ENCODE measurements at places on chromosomes 16 and 17.

DNA sequence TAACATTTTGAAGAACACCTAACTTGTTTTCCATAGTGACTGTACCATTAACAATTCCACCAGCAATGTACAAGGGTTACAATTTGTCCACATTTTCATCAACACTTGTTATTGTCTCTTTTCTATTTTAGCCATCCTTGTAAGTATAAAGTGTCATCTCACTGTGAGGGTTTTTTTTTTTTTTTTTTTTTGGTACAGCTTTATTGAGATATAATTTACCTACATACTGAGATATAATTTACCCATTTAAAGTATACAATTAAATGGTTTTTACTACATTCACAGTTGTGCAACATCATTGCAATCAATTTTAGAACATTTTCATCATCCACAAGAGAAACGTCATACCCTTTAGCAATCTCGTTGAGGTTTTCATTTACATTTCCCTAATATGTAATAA lies 17.9 kb upstream of the TMIGD1 start:
- DNase-seq = no peak
- no peaks in the 10 kb centered on the region for H3K36me3 ChIP-seq
- no peaks in the 10 kb centered on the region for H3K4me1 ChIP-seq
- H3K27ac ChIP-seq = no peak overlapping the region

GRCh38 chr16:57979006-57979585 lies 8.2 kb upstream of the CNGB1 start:
- no peak overlapping the region for H3K27ac ChIP-seq
- H3K27me3 ChIP-seq = no peaks in the 10 kb centered on the region
- H3K4me3 ChIP-seq = no peak overlapping the region

DNA sequence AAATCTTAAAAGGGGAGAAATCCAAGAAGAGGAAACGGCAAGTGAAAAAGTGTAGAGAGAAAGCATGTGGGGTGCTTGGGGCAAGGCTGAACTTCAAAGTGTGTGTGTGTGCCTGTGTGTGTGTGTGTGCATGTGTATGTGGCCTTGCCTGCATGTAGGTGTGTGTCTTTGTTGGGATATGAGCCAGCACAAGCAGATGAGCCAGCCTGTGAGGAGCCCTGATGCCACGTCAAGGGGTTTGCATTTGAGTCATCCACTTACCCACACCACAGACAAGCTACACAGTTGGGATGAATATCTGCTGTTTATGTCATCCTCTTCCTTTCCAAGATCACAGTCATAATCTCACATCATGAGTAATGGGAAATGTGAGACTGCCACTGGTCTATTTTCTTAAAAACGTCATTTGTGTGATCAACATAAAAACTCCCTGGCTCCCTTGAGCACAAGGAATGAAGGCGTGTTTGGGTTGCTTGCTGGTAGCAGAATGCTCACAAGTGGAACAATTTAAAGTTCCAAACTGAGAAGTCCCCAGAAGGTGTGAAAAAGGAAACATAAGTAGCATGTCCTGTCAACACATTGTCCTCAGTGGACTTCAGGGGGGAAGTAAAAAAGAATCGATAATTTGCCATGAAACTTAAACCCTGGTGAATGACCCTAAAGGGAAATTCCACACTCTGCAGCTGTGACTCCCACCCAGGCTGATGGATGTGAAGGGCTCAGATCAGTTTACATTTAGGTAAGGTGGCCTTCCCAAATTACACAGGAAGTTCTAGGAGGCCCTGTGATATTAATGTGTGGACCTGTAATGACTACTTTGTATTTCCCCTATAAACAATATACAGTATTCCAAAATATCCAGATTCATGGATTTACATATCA lies 14.7 kb downstream of the KCTD19 start:
- no peak for DNase-seq
- no peaks in the 10 kb centered on the region for H3K36me3 ChIP-seq
- no peaks in the 10 kb centered on the region for H3K4me1 ChIP-seq
- H3K27me3 ChIP-seq = no peaks in the 10 kb centered on the region
- H3K27ac ChIP-seq = peak overlapping the region; percentile 73

DNA sequence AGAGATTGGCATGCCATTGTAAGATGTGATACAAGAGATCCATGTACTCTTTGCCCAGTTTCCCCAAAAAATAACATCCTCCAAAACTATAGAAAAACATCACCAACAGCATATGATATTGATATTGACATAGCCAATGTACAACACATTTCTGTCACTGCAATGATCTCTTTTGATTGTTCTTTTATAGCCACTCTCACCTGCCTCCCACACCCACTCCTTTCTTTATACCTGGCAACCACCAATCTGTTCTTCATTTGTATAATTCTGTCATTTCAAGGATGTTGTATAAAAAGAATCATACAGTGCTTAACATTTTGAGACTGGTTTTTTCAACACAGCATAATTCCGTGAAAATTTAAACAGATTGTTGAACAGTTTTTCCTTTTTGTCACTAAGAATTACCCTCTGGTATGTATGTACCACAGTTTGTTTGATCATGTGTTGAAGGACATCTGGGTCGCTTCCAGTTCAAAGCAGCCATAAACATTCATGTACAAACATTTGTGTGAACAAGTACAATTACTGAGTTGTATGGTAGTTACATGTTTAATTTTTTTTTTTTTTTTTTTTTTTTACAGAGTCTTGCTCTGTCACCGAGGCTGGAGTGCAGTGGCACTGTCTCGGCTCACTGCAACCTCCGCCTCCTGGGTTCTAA lies 9.9 kb downstream of the KRTAP9-1 start:
- no peaks in the 10 kb centered on the region for H3K27me3 ChIP-seq
- H3K4me1 ChIP-seq = no peaks in the 10 kb centered on the region
- H3K27ac ChIP-seq = no peak overlapping the region
- H3K36me3 ChIP-seq = no peaks in the 10 kb centered on the region

DNA sequence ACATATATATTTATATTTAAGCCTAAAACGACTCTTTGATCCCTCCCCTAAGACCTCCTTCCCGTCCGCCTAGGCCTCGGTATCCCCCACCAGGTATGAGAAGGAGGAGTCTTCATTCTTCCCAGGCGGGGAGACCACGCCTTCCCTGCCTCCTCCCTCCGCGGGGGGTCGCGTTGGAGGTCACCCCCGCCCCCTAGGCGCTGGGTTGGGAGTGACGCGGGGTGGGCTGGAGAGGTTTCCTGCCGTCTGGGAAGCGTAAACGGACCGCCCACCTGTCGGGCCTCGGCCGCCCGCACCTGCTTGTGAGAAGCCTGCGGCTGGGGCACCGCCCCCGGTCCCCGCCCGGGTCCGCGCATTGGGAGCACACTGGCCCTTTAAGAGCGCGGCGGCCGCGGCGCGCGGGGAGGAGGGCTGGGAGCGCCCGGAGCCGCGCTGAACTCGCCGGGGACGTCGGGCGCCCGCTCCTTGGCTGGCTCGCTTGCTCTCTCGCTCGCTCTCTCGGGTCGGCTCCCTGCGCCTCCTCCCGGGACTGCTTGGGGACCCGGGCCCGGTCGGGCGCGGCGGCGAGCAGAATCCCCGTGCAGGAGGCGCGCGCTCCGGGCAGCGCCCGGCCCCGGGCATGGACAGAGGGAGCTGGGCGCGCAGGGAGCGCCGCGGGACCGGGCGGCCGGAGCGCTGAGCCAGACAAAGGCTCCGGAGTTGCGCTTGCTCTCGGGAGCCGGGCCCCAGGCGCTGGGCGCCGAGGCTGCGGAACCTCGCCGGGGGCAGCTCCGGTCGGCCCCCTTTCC lies at the start of gene MMP15:
Gene MMP15, plus strand, starts transcription at position 404 of the 788 bp plus-strand sequence. CDS start 597 bp downstream, outside the sequence.
- H3K36me3 ChIP-seq = no peaks in the 10 kb centered on the region
- no peaks in the 10 kb centered on the region for H3K27me3 ChIP-seq
- H3K4me1 ChIP-seq = peaks cover 50% of the 10 kb centered on the region
- no peak for DNase-seq
- peak within 1 kb of the TSS; percentile 58 for H3K4me3 ChIP-seq
- H3K27ac ChIP-seq = peak within 1 kb of the TSS; percentile 45

DNA sequence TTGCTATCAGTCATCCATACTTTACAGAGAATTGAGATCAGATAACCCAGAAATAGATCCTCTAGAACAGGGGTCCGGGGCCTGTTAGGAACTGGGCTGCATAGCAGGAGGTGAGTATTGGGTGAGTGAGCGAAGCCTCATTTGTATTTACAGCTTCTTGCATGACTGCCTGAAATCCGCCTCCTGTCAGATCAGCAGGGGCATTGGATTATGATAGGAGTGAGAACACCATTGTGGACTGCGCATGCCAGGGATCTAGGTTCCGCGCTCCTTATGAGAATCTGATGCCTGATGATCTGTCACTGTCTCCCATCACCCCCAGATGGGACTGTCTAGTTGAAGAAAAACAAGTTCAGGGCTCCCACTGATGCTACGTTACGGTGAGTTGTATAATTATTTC lies 13.0 kb upstream of the SCIMP start:
- no peak for DNase-seq
- no peaks in the 10 kb centered on the region for H3K36me3 ChIP-seq
- H3K4me1 ChIP-seq = no peaks in the 10 kb centered on the region
- H3K27me3 ChIP-seq = no peaks in the 10 kb centered on the region
- no peak overlapping the region for H3K4me3 ChIP-seq

- H3K27me3 ChIP-seq = no peaks in the 10 kb centered on the region
- no peaks in the 10 kb centered on the region for H3K36me3 ChIP-seq
- H3K27ac ChIP-seq = no peak overlapping the region
- DNase-seq = no peak
These were observed 125.2 kb upstream of the CDC42EP4 start for GRCh38 chr17:73436954-73437353.

DNA sequence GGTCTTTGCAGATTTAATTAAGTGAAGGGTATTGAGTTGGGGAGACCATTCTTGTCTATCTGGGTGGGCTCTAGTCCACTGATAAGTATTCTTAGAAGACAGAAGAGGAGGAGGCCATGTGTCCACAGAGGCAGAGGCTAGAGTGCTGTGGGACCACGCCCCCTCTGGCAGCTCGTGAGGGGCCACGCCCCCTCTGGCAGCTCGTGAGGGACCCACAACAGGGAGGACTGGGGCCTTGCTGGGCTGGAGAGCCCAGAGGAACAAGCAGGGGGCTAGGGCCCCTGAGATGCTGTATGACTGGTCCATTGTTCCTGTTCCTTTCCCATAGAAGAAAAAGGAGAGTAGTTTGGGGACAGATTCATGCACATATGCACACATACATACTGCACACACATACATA lies 106.8 kb downstream of the METRNL start:
- peaks cover 43% of the 10 kb centered on the region for H3K4me1 ChIP-seq
- no peak overlapping the region for H3K27ac ChIP-seq
- H3K36me3 ChIP-seq = no peaks in the 10 kb centered on the region
- no peak overlapping the region for H3K4me3 ChIP-seq
- H3K27me3 ChIP-seq = no peaks in the 10 kb centered on the region

DNA sequence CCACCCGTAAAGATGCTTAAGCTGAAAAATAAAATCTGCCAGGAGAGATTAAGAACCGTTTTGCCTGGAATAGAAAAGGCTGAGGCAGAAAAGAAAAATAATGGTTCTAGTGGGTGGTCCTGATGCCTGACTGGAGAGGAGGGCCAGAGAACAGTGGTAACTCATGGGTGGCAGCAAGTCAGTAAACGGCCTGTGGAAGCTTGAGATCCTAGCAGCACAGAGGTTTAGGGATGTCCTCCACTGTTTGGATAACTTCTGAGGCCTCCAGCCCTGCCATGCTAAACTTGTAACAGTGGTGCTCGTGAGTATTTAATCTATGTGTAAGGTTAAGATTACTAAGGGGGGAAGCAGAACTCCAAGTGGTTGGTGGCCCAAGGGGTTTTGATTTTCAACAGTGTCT lies 21.2 kb upstream of the PHAF1 start:
- H3K27me3 ChIP-seq = no peaks in the 10 kb centered on the region
- no peak overlapping the region for H3K27ac ChIP-seq
- DNase-seq = no peak
- no peak overlapping the region for H3K4me3 ChIP-seq
- H3K4me1 ChIP-seq = peaks cover 10% of the 10 kb centered on the region
- no peaks in the 10 kb centered on the region for H3K36me3 ChIP-seq

- H3K36me3 ChIP-seq = no peaks in the 10 kb centered on the region
- H3K4me3 ChIP-seq = no peak overlapping the region
- H3K4me1 ChIP-seq = peaks cover 4% of the 10 kb centered on the region
- no peak for DNase-seq
These were observed 31.8 kb upstream of the ZFPM1 start for GRCh38 chr16:88421301-88421700.

DNA sequence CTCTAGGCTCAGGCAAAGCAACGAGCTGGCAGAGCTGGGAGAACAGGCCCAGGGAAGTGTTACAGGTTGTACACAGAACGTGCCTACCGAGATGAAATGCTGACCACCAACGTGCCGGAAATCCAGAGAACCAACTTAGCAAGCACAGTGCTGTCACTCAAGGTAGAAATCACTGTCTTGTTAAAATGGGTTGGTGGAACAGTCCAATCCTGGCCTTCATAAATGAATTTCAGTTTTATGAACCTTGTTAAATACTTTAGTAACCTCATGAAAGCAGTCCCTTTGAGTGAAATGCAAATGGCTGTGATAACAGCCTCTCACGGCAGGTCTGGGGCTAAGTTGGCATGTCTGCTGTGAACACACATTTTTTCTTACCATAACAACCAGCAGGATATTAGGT lies 29.0 kb downstream of the ETV4 start:
- no peaks in the 10 kb centered on the region for H3K27me3 ChIP-seq
- peaks cover 87% of the 10 kb centered on the region for H3K36me3 ChIP-seq
- H3K27ac ChIP-seq = no peak overlapping the region
- DNase-seq = no peak

DNA sequence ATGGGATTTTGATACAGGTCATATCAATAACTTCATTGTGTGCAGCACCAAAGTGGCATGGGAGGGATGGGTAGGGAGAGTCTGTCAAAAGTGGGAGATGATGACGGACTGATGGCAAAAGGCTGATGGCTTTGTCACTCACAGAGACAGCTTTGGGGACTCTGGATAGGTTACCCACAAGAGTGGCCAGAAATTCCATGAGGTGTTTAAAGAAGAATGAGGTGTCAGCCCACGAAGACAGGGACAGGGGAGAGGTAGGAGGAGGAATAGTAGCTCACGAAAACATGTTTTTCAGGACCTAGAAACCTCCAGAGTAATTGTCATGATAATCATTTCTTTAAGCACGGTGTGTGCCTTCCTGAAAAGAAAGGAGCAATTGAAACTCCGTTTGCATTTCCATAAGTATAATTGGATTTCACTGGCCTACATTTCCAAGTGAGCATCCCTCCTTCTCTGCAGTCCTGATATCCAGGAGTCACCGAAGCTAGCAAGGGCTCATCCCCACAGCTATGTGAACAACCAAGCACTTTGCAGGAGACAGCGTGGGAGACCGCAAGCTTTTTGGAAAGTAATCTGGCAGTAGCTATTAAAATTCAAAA lies 60.0 kb downstream of the HSD17B2 start:
- no peaks in the 10 kb centered on the region for H3K27me3 ChIP-seq
- H3K4me1 ChIP-seq = no peaks in the 10 kb centered on the region
- no peaks in the 10 kb centered on the region for H3K36me3 ChIP-seq
- no peak overlapping the region for H3K27ac ChIP-seq

GRCh38 chr16:89176147-89176690 lies 4.7 kb downstream of the CDH15 start:
- no peaks in the 10 kb centered on the region for H3K27me3 ChIP-seq
- H3K27ac ChIP-seq = no peak overlapping the region
- H3K4me3 ChIP-seq = no peak overlapping the region
- H3K4me1 ChIP-seq = peaks cover 6% of the 10 kb centered on the region
- DNase-seq = no peak
